GM12892 (cell line): ENCODE measurements at places on chromosomes 11 and 22.

DNA sequence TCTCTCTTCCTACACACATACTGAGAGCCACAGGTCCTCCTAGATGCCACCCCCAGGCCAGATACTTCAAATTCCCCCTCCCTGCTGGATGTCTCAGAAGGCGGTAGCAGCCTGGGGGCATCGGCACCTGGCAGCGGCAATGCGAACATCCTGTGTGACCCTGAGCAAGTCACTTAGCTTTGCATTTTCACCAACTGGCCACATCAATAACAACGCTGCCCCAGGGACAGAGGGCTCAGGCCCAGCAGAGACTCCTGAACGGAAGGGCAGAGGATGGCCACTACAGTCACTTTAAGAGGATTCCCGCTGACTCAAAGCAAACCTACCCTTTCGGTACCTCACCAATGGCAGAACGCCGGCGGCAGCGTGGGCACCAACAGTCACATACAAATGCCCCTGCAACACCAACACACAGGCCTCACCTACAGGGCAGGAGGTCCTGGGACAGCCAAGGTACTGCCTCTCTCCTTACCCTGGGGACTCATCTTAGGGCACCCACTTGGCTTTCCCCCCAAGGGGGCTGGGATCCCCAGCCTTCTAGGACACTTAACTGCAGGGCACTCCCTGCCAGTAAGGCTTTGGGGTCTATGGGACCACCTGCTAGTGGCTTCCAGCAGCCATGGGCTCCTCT is 1.6 kb downstream of the LMO1 start:
- DNase-seq, result no peak

GRCh38 chr11:9922806-9923205 is 258.9 kb downstream of the SWAP70 start:
- DNase-seq, result no peak

DNA sequence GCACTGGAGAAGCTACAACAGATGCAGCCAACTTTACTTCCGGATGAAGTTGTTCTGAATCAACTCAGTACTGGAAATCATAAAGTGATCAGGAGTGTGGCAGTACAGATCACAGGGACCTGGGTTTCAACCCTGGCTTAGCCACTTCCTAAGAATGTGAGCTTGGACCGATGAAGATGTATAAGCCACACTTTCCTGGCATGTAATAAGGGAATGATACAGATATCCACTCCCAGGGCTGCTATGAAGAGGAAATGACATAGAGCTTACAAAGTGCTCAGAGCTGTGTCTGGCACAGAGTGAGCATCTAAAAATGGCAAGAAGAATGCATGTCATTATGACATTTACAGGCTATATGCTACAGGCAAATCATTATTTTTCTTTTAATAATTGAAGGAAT is 378.7 kb downstream of the NTM start:
- DNase-seq, result no peak

DNA sequence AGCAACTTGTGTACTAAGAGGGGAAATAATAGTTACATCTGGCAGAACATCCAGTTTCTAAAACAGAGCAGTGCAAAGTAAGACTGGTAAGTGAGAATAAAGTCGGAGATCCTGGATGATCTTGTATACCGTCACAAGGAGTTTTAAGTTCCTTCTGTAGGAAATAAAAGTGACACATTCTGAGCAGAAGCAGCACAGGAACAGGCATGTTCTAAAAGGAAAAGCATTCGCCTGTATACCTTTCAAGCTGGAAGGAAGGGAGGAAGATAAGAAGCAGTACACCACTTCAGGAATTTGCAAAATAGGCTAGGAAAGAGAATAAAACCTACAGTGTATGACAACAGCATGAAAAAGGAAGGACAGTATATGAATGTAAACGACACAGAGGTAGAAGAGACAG is 106.2 kb upstream of the TP53AIP1 start:
- no peak for DNase-seq

- DNase-seq, result no peak
These were observed 255 bp upstream of the SYNGR1 start for GRCh38 chr22:39349506-39349966.

DNA sequence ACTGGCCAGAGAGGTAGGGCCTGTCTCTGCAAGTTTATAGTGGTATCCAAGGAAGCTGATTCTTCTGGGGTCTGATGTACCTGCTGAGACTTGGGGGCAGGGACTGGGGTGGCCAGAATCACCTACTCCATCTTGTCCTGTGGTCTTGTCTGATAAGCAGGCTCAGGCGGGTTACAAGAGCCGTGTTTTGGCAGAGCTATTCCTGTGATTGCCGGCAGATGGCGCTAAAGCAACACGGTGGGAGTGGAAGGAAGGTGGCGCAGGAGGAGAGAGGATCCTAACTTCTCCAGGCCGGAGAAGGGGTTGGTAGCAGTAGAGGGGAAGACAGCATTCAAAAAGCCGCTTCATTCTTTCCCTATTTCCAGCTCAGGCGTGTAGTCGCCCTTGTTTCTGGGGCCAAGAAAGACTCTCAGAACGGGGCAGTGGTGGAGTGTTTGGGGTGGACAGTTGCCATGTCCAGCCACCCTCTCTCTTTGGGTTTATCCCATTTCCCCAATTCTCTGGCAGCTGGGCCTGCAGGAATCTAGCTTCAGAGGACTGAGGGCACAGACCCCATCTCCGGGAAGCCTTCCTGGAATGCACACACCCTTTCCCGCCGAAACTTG is 15.1 kb downstream of the CHRM1 start:
- DNase-seq, result peak; percentile 69

GRCh38 chr22:47301820-47302475 is 539.5 kb downstream of the TBC1D22A start:
- no peak for DNase-seq

GRCh38 chr11:68574308-68574707 is 110.0 kb upstream of the GAL start:
- no peak for DNase-seq

DNA sequence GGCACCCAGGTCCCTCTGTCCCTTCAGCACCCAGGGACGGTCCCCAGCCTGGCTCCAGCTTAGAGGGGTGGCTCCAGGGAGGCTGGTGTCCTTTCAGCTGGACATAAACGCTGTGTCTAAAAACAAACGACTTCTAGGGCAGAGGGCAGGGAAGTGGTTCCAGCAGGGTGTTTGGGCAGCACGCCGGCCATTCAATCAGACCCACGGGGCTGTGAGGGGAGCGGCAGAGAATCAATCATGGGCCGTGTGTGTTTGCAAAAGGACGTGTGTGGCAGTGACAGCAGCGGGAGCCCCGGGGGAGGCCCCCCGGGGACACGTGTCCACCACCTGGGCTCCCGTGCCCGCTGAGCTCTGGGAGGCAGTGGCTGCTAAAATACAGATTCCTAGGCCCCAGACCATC is 127.7 kb downstream of the MN1 start:
- no peak for DNase-seq

DNA sequence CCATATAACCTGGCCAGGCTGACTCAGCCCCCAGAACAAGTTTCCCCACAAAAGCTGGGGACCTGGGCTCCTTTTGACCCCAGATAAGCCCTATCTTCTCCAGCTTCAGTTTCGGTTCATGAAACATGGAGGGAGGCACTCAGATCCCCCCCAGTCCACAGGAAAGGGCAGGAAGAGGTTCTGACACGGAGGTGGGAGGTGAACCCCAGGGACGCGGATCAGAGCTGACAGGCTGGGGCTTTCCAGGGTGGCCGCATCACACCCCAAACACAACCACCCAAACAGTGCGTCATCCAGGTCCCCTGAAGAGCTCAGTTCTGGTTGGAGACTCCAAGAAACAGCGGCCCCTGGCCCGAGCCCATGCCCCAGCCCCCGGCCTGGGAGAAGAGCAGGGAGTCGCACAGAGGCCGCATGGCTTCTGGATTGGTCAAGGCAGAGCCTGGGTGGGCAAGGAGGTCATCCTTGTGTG is 44.3 kb upstream of the A4GALT start:
- no peak for DNase-seq

- no peak for DNase-seq
These were observed 51.4 kb upstream of the RASD2 start for GRCh38 chr22:35489239-35489638.

GRCh38 chr22:17369439-17370025 is at the start of gene CECR2:
CECR2 (plus strand) TSS chr22:17369460; CDS start chr22:17369784, 324 bp downstream.
- DNase-seq, result no peak

DNA sequence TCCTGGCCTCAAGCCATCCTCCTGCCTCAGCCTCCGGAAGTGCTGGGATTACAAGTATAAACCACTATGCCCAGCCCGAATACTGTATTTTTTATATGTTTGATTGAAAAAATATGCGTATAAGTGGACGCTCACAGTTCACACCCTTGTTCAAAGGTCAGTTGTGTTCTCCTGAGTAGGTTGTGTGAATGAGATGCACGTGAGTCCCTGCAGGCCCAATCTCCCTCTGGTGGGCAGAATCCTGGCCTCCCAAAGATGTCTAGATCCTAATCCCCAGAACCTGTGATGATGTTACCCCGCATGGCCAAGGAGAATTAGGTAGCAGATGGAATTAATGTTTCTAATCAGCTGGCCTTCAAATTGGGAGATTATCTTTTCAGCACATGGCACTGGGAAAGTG is 41.9 kb downstream of the CTTN start:
- no peak for DNase-seq

- no peak for DNase-seq
These were observed 6.0 kb upstream of the SLC35C1 start for GRCh38 chr11:45798793-45799441.

DNA sequence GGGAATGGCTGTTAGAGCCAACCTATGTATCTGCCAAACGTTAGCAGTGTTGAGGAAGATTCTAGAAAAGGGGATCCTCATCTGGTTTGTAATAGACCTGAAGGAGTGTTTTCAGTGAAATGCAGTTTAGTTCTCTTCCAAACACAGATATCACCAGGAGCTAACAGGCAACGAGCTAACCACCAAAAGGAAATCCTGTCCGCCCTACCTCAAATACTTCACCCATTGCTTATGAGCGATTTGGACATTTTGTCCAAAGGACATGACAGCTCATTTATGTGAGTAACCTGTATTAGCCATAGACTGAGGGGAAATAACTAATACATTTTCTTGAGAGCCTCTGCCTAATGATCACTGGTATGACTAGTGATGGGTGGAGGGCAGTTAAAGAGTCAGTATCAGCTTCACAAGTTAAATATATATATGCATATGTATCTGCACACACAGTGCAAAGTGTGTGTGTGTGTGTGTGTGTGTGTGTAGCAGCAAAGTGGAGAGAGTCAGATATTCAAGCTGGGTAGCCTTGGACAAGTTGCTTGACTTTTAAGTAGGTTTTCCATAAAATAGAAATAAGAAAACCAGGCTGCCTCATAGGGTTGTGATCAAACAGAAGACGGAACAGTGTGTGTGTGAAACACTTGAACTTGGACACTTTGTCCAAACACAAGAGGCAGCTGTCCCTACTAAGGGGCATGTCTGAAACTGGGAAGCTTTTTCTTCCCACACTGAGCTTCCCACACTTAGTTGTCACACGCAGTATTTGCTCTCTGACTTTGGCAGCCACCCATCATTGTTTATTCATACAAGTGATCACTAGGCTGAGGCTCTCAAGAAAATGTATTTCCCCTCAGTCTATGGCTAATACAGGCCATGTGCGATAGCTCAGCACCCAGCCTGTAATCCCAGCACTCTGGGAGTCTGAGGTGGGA is 940 bp upstream of the C11orf91 start:
- DNase-seq, result no peak
